ENCODE measurements at places on chromosomes 7 and 10. TPM values are rescaled to one million over a fixed set of nuclear protein-coding genes. Genes with fewer than 3 reads are reported as not detected.

DNA sequence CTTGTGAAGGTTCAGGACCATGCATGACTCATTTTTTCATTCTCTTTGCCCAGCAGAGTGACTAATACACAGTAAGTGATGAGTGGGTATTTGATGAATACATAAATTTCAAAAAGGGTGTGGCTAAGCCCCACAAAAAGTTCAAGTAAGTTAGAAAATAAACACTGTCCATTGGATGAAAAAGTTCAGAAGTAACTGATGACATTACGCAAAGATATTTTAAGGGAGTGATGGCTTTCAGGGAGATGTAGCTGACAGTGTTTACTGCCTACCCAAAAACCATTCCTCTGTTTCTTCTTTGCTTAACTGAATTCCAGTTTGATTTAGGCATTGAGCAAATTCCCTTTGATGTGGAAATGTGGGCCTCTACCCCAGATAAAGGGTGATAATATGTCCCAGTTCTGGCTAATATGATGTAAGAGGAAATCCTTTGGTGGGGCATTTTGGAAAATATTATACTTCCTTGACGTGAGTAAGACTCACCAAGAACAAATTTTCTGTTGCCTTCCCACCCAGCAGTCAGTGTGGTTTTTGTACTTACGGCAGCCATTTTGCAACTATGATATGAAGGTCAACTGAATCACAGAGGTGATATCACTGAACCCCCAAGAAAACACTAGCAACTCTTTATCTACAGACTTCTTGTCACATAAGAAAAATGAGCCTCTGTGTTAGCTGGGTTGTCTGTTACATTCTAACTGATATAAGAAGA lies 29.0 kb upstream of the EBLN1 start:
- DNase-seq, result no peak

DNA sequence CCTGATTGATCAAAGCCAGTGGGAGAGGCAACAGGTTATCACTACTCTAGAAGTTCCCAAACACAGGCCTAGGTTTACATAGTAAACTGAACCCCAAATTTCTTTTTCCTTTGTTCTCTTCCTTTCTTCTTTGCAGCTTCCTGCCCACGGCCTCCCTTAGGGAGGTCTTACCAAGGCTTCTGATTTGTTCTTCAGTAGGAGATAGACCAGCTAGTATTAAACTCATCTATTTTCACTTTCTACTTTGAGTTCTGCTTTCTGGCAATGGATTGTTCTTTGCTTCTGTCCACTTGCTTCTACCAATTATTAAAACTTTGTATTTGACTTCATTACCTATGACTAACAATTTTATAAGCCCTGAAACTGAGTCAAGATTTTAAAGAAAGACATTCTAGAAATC lies 251.2 kb upstream of the FZD1 start:
- DNase-seq, result no peak

GRCh38 chr7:135964274-135964673 lies 12.9 kb downstream of the MTPN start:
- no peak for DNase-seq

DNA sequence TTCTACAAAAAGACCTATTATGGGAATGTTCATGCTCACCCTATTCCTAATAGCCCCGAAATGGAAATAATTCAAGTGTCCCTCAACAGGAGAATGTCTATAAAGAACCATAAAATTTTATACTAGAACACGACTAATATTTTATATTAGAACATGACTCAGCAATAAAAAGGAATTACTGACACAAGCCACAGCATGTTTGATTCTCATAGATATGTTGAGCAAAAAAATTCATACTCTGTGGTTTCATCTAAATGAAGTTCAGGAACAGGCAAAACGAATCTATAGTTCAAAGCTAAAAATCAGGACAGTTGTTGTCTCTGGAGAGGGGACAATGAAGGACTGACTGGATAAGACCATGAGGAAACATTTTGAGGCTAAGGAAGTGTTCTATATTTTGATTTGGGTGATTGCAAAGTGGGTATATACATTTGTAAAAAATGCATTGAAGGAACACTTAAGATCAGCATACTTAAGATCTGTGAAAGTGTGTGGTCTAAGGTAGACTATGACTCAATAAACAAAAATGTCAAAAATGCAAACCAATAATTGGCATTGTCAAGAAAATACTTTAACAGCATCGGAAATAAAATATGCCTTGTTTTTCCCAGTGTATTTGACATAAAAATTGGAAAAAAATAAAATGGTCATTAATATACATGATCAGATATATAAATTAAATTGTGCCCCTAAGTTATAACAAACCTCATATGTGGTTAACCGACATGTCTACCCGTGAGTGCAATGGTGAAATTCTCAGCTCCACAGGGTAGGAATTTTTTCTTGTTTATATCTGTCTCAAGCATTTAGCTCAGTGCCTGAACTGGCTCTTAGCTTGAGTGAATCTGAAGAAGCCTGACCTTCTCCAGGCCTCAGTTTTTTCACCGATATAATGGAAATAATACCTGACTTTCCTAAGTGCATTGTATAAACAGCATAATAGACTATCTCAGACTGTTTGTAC lies 124.9 kb upstream of the CTTNBP2 start:
- no peak for DNase-seq

DNA sequence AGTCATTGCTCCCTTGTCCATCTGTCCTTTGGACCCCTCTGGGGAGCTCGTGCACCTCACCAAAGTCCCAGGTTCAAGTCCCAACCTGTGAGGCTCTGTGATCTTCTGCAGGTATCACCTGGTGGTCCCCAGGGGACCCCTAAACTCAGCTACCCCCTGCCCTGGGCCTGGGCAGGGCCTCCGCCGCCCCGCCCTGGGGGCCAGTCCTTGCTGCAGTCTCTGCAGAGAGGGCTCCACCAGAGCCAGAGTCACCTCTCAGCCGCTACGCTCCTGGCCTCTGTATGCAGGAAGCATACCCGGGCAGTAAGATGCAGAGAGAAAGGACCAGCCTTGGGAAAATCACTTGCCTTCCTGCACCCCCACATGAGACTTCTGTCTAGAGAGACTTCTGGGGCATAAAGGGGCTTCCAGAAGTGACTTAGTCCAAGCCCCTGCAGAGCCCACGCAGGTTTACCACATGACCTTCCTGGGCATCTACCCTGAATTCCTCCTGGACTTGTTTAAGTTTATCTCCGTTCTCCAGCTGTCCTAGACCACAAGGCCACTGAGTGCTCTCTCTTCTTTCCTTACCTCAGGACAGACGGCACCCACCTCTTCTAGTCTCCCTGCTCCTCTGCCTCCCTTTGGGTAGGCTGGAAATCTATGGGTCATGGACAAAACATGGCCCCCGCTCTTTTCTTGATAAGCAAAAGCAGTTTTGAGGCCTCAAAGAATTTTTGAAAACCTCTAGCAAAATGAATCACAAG lies 21.2 kb downstream of the CALML5 start:
- DNase-seq, result no peak

GRCh38 chr7:20444030-20444800 lies 113.5 kb downstream of the ITGB8 start:
- DNase-seq, result no peak

- no peak for DNase-seq
Measured at GRCh38 chr10:79418886-79419595, 26.4 kb downstream of the ZCCHC24 start.

GRCh38 chr10:7318836-7319235 lies 92.0 kb downstream of the SFMBT2 start:
- no peak for DNase-seq

- DNase-seq, result no peak
Measured at GRCh38 chr7:28191751-28192150, 11.2 kb upstream of the JAZF1 start.

INMT gene
- 0.73 TPM for total RNA-seq

ANKRD30A gene
- total RNA-seq, result not detected

DIP2C gene
- total RNA-seq, result 32.5 TPM

RNF148 gene
- total RNA-seq, result 8.6 TPM

ADIRF gene
- 3.2 TPM for total RNA-seq

Measured in cerebellum (tissue), 4 donors.